CD4-positive, alpha-beta memory T cell (primary cell): ENCODE measurements at places on chromosomes 16 and 17. TPM values are rescaled to one million over a fixed set of nuclear protein-coding genes. Genes with fewer than 3 reads are reported as not detected.

Gene NDUFAB1
- 45.4 TPM for total RNA-seq

DNA sequence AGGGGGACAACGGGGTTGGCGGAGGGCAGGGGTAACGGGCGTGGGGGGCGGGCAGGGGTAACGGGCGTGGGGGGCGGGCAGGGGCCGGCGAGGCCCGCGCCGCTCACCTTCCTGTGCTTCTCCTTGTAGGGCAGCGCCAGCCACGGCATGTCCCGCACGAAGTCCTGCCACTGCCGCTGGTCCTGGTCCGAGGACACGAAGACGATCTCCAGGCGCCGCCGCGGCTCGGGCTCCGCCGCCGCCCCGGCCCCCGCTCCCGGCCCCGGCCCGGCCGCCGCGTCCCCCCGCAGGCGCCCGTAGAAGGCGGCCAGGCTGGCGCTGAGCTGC is 401 bp downstream of the NXN start:
- no peak for DNase-seq

GRCh38 chr17:21686165-21687015 is 5.9 kb upstream of the KCNJ18 start:
- no peak for DNase-seq

GRCh38 chr16:69302301-69302700 is 8.8 kb upstream of the VPS4A start:
- no peak for DNase-seq

Gene MYL11
- not detected for total RNA-seq
